ENCODE measurements at places on chromosomes 2 and 18.

DNA sequence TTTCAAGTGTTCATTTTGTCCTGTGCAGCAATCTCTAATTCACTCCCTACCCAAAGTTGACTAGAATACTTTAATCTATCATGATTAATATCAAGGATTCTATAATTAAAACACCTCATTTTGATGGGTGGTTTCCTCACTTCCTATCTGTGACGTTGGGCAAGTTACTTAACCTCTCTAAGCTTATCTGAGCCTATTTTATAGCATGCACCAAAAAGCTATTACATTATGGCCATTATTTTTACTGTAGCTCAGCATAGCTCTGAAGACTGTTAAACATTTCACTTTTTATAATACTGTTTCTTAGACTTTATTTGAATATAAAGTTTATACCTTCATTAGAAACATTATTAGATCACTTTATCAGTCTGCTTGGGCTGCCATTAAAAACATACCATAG, 579.6 kb upstream of the NXPH2 start:
- no peak for DNase-seq

DNA sequence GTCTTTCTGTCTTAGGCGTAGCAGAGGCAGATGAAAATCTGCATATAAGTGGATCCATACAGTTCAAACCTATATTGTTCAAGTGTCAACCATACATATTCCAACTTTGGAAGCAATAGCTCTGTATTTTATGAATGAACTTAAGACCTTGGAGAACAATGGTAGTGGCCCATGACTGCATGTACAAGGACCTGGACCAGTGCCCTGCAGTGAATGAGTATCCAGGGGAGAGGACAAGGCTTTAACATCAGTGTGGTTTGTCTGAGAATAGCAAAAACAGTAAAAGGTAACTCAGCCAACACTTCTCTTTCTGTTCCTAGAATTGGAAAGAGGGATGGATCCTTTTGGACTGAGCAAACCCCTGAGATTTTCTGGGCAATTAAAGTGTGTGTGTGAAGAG, 230.8 kb upstream of the LINC00305 start:
- DNase-seq = no peak

DNA sequence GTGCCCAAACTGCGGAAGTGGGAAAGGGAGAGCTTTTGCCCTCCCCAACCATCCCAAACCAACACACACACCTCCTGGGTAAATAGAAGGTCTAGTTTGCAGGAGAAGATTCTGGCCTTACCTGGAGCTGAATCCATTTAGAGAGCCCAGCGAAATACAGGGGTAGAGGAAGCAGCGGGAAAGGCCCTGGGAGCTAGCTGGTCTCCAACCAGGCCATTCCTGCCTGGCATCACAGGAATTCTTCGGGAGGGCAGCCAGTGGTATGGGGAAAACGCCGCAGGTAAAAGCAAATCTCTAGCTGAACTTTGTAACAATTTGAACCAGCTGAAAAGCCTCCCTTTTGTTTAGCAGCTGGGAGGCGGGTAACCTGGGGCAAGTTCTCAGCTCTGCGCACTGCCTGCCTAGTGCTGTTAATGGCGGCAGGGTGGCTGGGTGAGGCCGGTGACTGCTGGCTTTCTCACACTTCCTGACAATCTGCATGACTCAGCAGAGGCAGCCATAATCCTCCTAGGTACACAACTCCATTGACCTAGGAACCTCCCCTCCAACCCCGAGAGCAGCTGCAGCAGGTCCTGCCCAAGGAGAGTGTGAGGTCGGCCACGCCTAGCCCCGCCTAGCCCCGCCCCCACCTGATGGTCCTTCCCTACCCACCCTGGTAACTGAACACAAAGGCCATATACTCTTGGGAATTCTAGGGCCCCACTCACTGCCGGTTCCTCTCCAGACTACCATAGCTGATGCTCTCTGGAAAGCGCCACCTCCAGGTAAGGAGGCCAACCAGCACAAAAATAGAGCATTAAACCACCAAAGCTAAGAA, 483.8 kb upstream of the REG3G start:
- DNase-seq = no peak

- DNase-seq = peak; percentile 18
Measured at GRCh38 chr2:69779258-69780001, 37.5 kb downstream of the ANXA4 start.

- no peak for DNase-seq
Measured at GRCh38 chr18:28831476-28831875, 654.5 kb upstream of the CDH2 start.

Measured in AG08395 (cell line).